ENCODE measurements at places on chromosomes 1 and 21. TPM values are rescaled to one million over a fixed set of nuclear protein-coding genes. Genes with fewer than 3 reads are reported as not detected.

TNFRSF18 gene
- 5.9 TPM for total RNA-seq

FCMR gene
- total RNA-seq, result 1.1 TPM

OR2T33 gene
- not detected for total RNA-seq

SPATC1L gene
- total RNA-seq, result 1.6 TPM

DNM3 gene
- 7.5 TPM for total RNA-seq

KCNE1 gene
- total RNA-seq, result 6.7 TPM

MAP3K7CL gene
- total RNA-seq, result 1.8 TPM

SH2D2A gene
- 4.6 TPM for total RNA-seq

GRCh38 chr21:46551636-46552241 lies 53.1 kb downstream of the S100B start:
- no peak for DNase-seq

DNA sequence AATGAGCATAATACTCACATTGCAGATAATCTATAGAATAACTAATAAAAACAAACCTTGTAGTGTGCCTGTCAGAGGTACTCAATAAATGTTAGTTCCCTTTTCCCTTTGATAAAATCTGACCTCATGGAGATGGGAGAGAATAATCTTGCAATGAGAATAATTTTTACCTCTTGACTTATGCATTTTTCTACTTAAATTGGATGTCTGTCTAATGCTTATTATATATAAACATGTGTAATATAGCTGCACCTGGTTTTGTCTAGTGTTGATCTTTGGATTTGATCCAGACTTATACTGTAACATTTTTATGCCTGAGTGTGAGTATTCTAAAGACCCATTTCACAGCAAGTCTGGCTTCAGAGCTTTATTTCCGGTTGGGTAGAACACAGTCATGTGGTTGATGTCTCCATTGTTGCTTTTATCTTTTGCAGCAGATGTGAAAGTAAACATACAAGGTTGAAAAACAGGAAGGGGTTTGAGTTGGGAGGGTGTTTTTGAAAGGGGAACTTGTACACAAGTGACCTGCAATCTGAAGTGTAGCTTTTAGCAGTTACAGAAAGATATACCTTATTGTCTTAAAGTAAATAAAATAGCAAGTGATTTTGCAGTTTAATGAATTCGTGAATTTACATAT lies 12.4 kb downstream of the EPB41 start:
- DNase-seq, result no peak

DNA sequence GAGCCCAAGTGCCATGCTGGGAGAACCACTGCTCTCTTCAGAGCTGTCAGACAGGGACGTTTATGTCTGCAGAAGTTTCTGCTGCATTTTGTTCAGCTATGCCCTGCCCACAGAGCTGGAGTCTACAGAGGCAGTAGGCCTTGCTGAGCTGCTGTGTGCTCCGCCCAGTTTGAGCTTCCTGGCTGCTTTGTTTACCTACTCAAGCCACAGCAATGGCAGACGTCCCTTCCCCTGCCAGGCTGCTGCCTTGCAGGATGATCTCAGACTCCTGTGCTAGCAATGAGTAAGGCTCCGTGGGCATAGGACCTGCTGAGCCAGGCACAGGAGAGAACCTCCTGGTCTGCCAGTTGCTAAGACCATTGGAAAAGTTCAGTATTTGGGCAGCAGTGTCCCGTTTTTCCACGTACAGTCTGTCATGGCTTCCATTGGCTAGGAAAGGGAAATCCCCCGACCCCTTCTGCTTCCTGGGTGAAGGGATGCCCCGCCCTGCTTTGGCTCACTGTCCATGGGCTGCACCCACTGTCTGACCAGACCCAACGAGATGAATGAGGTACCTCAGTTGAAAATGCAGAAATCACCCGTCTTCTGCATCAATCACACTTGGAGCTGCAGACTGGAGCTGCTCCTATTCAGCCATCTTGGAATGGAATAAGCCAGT lies 31.9 kb downstream of the CYP4B1 start:
- no peak for DNase-seq

GRCh38 chr1:86466986-86467385 lies 1.7 kb upstream of the CLCA1 start:
- DNase-seq, result no peak

DNA sequence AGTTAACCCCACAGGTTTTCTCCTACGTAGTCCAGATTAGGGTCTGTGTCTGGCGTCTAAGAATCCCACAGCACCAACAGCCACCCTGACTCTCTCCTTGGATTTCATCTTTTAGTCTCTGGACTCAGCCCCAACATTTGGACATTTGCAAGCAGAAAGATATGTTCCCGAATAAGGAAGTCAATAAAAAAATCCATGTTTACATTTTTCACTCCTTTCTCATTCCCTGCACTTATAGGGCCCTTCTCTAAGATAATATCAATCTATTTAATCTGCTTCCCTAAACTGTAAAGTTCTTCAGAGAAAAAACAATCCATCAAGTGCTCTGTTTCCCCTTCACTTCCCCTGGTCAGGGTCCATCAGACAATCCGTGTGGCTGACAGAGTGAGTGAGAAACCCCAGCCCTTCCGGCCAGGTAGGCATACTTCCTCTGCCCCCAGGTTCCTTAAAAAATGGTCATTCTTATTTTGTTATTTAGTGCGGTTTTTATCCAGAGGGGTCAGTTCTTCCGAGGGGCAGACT lies 105.9 kb upstream of the CDC42BPA start:
- DNase-seq, result no peak

- no peak for DNase-seq
These were observed 416.1 kb downstream of the MRPL39 start for GRCh38 chr21:25191141-25191540.

GRCh38 chr1:11730429-11730891 lies 5.5 kb upstream of the AGTRAP start:
- no peak for DNase-seq

DNA sequence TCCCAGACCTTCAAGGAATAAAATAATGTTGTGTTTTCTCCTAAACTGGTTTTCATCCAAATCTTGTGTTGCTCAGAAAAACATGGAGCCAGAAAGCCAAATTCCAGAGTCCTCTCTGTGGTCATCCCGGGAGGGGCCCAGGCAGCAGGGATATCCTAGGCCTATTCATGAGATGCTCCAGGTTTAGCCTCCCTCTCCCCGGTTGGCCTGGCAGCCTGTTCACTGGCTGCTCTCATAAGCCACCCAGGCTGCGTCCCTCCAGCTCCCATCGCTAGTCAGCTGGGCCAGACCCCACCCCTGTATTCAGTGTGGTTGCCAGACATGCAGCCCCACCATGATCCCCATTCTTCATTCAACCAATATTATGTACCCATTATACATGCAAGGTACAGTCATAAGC lies 113.4 kb upstream of the F3 start:
- DNase-seq, result no peak

GRCh38 chr1:94119306-94119705 lies 1.6 kb downstream of the ABCA4 start:
- no peak for DNase-seq

- DNase-seq, result no peak
These were observed 26.5 kb downstream of the NFYC start for GRCh38 chr1:40717955-40718354.

DNA sequence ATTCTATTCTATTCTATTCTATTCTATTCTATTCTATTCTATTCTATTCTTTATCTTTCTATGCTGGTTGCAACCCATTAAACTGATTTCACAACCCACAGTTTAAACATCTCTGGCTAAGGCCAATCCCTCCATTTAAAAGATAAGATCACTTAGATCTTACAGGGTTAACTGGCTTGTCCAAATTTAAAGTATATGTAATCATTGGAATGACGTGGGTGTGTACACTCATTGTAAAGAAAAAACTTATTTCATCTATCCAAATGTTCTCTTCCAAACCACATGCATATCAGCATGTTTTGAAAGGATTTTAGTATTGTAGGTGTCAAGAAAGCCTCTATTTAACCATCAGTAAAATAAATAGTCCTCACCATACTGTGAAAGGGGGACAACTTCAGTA lies 299.6 kb upstream of the RUNX1 start:
- DNase-seq, result no peak

- DNase-seq, result peak; percentile 89
These were observed 1.6 kb downstream of the SPEN start for GRCh38 chr1:15848929-15849774.

DNA sequence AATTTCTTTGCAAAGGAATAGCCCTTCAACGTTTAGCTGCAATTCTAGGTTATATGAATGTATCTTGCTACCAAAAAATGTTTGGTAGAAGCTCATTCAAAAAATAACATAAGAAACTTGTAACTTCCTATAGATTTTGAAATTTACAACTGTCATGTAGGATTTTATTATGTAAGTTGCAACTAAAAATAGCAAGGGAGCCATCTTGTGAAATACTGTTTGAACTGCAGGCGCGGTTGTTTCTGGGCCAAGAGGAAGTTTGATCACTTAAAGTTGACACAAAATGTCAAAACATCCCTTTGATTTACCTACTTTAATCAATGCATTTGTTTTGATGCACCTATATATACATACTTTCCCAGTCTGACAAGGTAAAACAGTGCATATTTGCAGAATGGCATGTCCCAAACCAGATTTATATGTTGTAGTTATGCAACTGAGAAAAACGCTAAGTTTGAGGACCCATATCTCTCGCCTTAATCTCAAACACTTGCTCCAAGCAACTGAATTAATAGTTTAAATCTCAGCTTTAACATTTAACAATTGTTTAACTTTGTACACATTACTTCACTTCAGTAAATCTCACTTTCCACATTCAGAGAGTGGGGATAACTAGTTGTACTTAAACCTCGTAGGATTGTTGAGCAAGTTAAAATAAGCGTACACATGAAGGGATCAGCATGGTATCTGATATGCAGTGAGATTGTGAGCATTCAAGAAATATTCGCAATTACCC lies 63.9 kb downstream of the KCNK2 start:
- DNase-seq, result no peak

- DNase-seq, result no peak
These were observed 391.0 kb downstream of the MATN1 start for GRCh38 chr1:30332116-30333094.

DNA sequence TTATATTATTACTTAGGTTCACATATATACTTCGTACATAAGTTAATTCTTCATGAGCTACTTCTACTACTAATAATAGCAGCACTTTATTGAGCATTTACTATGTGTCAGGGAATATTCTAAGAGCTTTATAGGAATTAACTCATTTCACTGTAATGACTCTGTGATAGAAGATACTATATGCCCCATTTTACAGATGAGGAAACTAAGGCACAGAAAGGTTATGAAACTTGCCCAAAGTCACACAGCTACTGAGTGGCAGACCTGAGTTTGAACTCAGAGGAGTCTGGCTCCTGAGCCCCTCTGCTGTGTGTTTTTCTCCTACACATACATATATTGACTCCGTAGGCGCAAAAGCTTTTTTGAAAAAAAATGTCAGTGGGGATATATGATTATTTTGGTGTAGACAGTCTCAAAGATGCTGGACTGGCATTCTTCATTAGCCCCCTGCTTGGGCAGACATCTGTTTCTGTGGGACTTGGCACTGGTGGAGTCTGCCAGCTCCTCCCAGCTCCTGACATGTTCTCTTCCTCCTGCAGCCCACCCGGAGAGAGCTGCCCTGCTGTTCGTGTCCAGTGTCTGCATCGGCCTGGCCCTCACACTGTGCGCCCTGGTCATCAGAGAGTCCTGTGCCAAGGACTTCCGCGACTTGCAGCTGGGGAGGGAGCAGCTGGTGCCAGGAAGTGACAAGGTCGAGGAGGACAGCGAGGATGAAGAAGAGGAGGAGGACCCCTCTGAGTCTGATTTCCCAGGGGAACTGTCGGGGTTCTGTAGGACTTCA lies 70.9 kb downstream of the TCP10L start:
- DNase-seq, result no peak

- DNase-seq, result no peak
These were observed 457.4 kb downstream of the SIPA1L2 start for GRCh38 chr1:232172563-232172962.

- no peak for DNase-seq
These were observed 2.6 kb downstream of the GADD45A start for GRCh38 chr1:67687649-67688048.

- DNase-seq, result no peak
These were observed 1015.4 kb downstream of the AMY1C start for GRCh38 chr1:104765085-104765484.

DNA sequence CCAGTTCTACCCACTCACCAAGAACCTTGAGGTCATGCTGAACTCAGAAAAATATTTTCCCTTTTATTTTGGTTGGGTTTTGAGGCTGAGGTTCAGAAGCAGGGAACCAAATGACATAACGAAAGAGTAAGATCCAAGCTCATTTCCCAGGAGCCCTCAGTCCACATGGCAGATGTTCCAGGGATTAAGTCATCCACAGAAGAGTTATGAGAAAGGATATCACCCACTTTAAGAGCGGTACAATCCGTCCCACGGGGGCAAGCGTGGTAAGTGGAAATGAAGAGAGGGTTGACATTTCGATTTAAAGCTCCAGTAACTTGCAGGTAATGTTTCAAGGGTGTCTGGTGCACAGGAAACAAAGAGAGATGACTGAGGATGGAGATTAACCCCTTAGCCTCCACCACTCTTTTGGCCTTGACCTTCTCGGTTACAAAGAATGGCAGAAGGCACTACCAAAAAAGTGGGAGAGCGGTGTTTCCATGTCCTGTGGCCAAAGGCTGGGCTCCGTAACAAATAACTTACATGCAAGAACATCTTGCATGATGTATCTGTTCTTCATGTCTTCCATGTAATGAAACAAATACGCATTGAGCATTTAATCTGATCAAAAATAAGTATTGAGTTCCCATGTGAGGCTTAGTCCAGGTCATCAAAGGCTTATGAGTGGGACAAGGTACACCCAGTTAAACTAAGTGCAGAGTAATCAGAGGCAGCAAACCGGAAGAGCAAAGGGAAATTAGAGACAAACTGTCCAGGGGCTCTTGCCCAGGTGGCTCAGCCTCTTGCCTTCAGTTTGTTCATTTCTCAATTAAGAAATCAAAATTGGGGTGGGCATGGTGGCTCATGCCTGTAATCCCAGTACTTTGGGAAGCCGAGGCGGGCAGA lies 241.4 kb downstream of the TOMM20 start:
- no peak for DNase-seq

GRCh38 chr1:5526385-5526750 lies 465.9 kb downstream of the NPHP4 start:
- DNase-seq, result no peak

DNA sequence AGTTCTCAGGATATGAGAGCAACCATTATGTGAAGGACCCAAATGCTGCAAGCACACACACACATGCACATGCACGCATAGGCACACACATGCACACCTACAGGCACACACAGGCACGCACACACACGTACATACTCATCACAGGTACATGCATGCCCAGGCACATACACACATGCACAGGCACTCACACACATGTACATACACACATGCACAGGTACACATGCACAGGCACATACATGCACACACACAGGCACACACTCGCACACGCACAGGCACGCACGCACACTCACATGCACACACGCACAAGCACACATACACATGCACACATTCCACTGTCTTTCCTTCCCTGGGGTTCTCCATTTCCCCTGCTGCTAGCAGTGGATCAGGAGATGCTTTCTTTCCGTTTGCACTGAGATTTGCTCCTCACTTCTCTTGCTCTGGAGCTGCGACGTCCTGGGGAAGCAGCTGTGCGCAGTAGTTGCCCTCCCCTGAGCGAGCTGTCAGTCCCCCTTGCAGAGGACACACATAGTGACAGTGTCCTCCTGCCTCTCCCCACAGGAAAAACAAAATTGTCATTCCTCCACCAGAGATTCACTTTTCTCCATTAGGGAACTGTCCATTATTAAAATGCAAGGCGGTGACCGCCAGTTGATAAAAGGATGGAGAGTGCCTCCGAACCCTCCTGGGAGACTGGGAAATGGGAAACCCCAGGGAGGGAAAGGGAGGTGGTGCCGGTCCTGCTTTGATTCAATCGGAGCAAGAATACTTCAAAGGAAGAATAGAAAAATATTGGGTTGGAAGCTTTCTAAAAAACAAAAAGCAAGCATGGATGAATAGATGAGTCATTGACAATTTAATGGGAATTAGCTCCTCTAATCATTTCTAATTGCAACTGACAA lies 69.5 kb downstream of the WDR4 start:
- DNase-seq, result no peak
